WTC11 (cell line): ENCODE measurements at places on chromosomes 11 and 22. TPM values are rescaled to one million over a fixed set of nuclear protein-coding genes. Genes with fewer than 3 reads are reported as not detected.

- H3K36me3 ChIP-seq, result 0 out of 2 replicates have a peak, but pooled peaks cover 2% of the 10 kb centered on the region
- H3K4me3 ChIP-seq, result peak within 1 kb of the TSS; percentile 99
- peaks cover 16% of the 10 kb centered on the region for H3K4me1 ChIP-seq
- peak within 1 kb of the TSS; percentile 99 for H3K27ac ChIP-seq
- H3K27me3 ChIP-seq, result no peaks in the 10 kb centered on the region
- DNase-seq, result peak; percentile 91
Measured at GRCh38 chr22:50244420-50245213, at the start of gene TUBGCP6. TSS of gene TUBGCP6 (minus strand) at chr22:50245023. CDS start at chr22:50244459, 564 bp downstream.

DNA sequence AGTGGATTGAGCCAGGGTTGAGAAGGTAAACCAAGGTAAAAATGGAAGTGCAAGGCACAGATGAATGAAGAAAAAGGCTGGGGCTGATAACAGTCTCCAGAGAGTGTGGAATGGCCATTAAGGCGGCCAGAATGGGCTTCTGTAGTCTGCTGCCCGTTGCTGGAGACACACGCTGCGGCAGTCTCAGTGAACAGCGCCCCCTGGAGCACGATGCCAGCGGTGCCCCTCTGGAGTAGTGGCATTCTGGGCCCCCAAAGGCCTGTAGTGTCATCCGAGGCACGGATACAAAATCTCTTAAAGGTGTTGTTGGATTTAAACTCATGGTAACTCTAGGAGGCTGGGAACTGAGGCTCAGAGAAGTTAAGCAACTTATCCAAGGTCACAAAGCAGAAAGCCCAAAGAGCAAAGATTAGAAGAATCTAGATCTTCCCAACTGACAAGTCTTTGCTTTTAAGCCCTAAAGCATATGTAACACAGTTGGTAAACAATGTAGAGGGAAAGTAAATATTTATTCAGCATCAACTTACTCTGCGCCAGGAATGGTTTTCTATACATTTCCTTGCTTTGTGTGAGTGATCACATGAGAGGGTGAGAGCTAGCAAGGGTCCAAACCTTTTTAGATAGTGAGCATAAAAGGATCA, 18.2 kb downstream of the KCNJ1 start:
- peaks cover 4% of the 10 kb centered on the region; the same call in 1 of the 2 replicates for H3K4me1 ChIP-seq
- H3K4me3 ChIP-seq, result no peak overlapping the region
- peak; percentile 90 for DNase-seq
- no peaks in the 10 kb centered on the region for H3K27me3 ChIP-seq
- H3K27ac ChIP-seq, result no peak overlapping the region

GRCh38 chr22:32050678-32051515, 7.8 kb downstream of the SLC5A1 start:
- H3K36me3 ChIP-seq, result no peaks in the 10 kb centered on the region
- peaks cover 20% of the 10 kb centered on the region for H3K4me1 ChIP-seq
- H3K4me3 ChIP-seq, result no peak overlapping the region
- H3K27ac ChIP-seq, result peak overlapping the region; percentile 48; the same call in 1 of the 2 replicates

GRCh38 chr11:78210000-78210608, 21.4 kb downstream of the USP35 start:
- H3K36me3 ChIP-seq, result peaks cover 17% of the 10 kb centered on the region
- no peak overlapping the region for H3K27ac ChIP-seq
- no peaks in the 10 kb centered on the region for H3K4me1 ChIP-seq
- no peak for DNase-seq

DNA sequence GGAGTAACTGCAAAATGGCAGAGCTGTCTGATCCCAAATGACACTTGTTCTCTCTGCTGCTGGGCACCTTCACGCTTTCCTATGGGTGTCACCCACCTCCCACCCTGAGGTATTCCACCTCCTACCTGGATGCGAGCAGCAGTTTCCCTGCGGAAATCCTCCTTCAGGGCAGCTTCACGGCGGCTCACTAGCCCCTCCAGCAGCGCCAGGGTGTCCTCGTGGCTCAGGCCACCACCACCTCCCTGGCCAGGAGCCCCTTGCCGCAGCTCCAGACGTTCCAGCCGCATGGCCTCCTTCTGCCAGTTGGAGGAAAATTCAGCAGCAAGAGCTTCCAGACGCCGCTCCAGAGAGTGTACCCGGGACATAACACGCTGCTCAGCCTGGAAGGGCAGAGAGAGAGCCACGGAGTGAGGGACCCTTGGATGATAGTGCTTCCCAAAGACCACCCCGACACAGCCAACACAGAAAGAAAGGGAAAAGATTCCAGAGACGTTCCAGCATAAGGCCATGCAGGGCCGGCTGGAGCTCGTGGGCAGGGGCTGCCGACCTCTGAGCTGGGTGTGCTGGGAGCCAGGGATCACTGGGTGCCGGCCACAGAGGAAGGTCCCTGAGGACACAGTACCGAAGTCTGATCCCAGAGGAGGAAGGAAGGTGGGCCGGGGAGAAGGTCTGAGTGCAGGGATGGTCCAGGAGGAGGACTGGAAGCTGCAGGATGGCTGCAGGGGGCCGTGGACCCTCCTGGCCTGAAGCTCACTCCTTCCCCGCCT, 13.4 kb downstream of the SUN2 start:
- H3K4me1 ChIP-seq, result no peaks in the 10 kb centered on the region
- H3K4me3 ChIP-seq, result no peak overlapping the region
- H3K27ac ChIP-seq, result no peak overlapping the region
- DNase-seq, result no peak

GRCh38 chr11:25576320-25576719, 755.6 kb upstream of the ANO3 start:
- H3K27ac ChIP-seq, result 0 out of 2 replicates have a peak overlapping the region, but pooled peaks have one; percentile 13
- no peaks in the 10 kb centered on the region for H3K27me3 ChIP-seq
- DNase-seq, result no peak
- H3K4me1 ChIP-seq, result peaks cover 66% of the 10 kb centered on the region

GRCh38 chr11:28110821-28111200, 2.6 kb downstream of the METTL15 start:
- peaks cover 27% of the 10 kb centered on the region for H3K4me1 ChIP-seq
- H3K27ac ChIP-seq, result peak overlapping the region; percentile 92
- no peaks in the 10 kb centered on the region for H3K27me3 ChIP-seq
- peaks cover 4% of the 10 kb centered on the region; the same call in 1 of the 2 replicates for H3K36me3 ChIP-seq
- DNase-seq, result no peak
- H3K4me3 ChIP-seq, result peak overlapping the region; percentile 98

GRCh38 chr11:86932924-86933875, 22.0 kb downstream of the FZD4 start:
- no peak for DNase-seq
- H3K36me3 ChIP-seq, result no peaks in the 10 kb centered on the region
- no peaks in the 10 kb centered on the region for H3K27me3 ChIP-seq
- H3K4me3 ChIP-seq, result no peak overlapping the region
- peaks cover 41% of the 10 kb centered on the region for H3K4me1 ChIP-seq

The APOA5 gene
- total RNA-seq, result 0.09 to 0.32 TPM (median 0.20 TPM) in 3 replicates

The TMEM9B gene
- total RNA-seq, result 8.7 to 10.2 TPM (median 8.9 TPM) in 3 replicates

The RFPL2 gene
- 0.39 to 0.48 TPM (median 0.41 TPM) in 3 replicates for total RNA-seq

The GDPD4 gene
- not detected in 3 replicates for total RNA-seq

The NPAS4 gene
- total RNA-seq, result 0.27 to 0.79 TPM (median 0.44 TPM) in 3 replicates

The OR10W1 gene
- not detected in 3 replicates for total RNA-seq

The SPON1 gene
- total RNA-seq, result 4.1 to 6.4 TPM (median 4.1 TPM) in 3 replicates

The DDTL gene
- 3.6 to 5.8 TPM (median 3.6 TPM) in 3 replicates for total RNA-seq
